ENCODE measurements at places on chromosomes 13 and 19.

DNA sequence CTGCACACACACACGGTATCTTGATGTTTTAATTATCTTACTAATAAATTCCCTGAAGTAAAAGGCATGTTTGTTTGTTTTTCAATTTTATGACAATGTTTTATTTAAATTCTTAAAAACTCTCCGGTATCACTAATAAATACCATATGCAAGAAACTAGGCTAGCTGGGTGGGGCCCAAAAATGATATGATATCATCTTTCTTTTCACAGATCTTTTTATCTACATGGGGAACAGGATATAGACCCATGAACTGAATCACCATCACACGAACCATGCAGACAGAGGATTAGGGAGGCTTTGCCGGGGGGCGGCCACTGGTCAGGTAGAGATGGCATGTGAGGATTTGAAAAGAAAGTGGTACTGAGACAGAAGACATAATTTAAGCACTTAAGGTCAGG lies 266.4 kb downstream of the ENOX1 start:
- no peak for DNase-seq

GRCh38 chr19:13712767-13713201 lies 51.5 kb upstream of the MRI1 start:
- DNase-seq = no peak

DNA sequence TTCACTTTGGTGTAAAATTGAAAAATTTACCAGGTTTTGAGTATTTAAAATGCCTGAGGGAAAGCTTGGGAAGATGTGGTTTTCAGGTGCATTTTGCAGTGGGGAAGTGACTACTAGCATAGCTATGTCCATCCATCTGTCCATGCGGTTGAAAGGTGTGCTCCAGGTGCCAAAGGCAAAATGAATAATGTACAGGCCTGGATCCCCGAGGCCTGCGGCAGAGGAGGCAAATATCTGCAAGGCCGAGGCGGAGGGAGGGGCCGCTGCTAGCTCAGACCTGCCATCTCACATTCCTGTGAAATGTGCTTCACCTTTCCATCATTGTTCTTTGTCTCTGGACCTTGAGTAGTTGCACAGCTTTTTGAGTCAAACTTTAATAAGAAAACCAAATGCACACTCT lies 65.5 kb downstream of the ERCC5 start:
- DNase-seq = peak; percentile 16

DNA sequence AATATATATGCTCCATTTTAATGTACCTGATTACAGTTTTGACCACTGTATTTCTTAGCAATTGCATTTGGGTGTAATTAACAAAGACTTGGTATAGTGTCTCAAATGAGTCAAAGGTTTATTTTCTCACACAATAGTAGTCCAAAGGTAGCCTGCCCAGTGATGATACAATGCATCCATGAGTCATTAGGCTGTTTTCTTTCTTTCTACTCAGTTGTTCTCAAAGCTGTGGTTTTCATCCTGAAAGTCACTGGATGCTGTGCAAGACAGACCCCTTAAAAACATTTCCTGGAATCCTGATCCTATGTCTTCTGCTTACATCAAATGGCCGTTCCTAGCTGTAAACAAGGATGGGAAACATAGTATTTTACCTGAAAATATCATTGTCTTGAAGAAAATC lies 651.2 kb upstream of the MIR17HG start:
- DNase-seq = peak; percentile 9

GRCh38 chr19:13920940-13921747 lies 15.1 kb downstream of the CC2D1A start:
- peak; percentile 22 for DNase-seq

DNA sequence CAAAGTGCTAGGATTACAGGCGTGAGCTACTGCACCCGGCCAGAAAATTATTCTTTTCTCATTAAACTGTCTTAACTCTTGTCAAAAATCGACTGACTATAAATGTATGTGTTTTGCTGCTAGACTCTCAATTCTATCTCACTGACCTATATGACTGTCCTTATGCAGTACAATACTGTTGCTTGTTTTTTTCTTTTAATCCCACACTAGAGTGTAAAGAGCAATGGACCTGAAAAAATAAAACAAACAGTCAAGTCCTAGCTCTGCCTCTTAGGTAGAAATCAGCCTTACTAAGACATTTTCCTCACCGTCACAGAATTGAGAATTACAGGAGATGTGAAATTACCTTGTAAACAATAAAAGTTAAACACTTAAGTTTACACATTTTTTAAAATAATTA lies 35.1 kb downstream of the INTS6 start:
- DNase-seq = no peak

DNA sequence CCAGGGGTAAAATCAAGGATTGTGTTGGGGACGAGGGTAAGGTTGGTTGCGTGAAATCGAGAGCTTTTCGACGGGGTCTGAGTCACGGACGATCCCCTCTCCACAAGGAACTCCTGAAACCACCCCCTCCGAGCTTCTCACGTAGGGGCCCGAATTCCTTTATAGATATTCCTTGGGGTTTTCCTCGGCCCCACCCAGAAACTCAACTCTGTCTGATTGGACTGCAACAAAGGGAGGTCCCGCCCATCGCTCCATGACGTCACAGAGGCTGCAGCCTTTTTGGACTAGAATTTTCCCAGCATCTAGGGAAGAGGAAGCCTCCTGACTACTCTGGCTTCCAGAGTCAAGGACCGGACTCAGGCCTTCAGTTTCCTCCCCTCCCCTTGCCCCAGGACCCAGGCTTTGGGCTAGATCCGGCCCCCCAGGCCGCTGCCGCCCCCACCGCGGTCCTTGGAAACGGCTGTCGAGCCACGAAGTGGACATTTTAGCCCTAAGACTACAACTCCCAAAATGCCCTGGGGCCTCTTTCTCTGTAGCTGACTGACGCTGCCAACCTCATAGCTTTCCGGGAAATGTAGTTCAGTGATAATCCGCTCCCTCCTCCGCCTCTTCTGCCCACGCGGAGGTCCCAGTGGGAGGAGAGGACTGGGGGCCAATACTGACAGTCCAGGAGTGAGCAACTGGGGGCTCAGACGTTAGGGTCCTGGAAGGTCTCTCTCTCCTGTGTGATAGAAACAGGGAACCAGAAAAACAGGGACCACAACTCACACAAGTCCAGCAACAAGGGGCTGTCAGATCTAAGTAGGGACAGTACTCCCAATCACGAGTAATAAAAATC lies at the start of gene IZUMO1:
TSS of gene IZUMO1 (minus strand) at position 172 of the 838 bp plus-strand sequence. CDS start 1,050 bp downstream, outside the sequence.
- DNase-seq = no peak

DNA sequence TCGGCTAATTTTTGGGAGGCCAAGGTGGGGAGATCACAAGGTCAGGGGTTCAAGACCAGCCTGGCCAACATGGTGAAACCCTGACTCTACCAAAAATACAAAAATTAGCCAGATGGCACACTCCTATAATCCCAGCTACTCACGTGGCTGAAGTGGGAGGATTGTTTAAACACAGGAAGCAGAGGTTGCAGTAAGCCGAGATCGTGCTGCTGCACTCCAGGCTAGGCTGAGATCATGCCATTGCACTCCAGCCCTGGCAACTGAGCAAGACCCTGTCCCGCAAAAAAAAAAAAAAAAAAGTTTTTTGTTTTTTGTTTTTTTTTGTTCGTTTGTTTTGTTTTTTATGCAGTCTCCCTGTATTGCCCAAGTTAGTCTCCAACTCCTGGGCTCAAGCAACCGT lies 21.2 kb downstream of the MAST1 start:
- no peak for DNase-seq

DNA sequence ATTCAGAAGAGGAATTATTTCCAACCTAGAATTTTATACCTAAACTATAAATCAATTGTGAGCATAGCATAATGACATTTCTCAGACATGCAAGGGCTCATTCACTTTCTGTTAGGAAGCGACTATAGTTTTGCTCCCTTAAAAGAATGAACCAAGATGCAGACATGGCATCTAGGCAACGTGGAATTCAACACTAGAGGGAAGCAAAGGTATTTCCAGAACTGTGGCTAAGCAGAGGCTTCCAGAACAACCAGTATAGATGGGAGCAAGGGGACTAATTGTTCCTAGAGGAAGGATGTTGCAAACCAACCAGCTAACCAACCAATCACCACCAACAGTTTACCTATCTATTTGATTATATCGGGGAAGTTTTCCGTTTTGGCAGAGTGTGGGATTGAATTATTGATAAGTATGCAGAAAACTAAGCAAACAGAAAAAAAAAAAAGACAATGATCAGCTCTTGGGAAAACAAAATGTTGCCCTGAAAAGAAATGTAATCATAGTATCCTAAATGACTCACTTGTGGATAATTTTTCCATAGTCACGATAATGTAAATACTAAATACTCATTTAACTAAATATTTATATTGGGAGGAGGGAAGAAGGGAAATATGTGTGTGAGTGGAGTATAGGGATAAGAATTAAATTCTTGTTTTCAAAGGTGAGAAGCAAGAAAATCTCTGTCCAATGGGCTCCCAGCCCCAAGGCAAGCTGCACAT lies 21.1 kb downstream of the ARL11 start:
- peak; percentile 21 for DNase-seq

DNA sequence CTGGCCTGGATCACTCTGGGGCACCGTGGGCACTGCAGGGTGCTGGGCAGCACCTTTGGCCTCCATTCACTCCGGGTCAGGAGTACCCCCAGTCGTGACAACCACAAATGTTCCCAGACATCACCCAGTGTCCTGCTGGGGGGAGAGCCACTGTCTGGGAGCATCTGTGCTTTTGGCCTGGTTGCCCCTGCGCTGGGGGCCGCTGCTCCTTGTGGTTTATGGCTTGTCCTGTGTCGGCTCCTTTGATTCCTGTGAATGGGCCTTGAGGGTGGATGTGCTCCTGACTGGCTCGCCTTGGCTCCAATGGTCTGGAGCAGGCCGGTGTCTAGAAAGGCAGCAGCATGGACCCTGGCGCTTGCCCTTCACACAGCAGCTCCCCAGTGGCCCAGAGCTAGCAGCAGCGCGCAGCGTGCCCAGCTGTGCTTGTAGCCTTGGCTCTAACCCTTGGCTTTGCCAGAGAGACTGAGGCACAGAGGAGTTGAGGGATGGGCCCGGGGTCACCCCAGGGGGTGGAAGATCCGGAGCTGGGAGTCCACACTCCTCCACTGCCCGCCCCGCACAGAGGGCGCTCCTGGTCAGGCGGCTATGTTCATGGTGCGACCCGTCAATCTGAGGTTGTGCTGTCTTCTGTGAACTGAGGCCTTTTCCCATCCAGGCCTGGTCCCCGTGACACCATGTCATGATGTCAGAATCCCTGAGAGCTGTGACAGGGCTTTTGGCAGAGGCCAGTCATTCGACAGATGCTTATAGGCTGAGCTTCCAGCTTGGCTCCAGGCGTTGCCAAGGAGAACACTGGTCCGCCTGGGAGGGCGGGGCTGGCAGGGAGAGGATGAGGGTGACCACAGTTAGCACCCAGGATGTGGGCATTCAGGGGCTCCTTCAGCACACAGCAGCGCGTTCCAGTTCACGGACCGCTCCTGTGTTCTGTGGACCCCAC lies 4.1 kb downstream of the DAZAP1 start:
- DNase-seq = no peak

Measured in urothelium cell line (cell line).